ENCODE measurements at places on chromosomes 6 and 20.

DNA sequence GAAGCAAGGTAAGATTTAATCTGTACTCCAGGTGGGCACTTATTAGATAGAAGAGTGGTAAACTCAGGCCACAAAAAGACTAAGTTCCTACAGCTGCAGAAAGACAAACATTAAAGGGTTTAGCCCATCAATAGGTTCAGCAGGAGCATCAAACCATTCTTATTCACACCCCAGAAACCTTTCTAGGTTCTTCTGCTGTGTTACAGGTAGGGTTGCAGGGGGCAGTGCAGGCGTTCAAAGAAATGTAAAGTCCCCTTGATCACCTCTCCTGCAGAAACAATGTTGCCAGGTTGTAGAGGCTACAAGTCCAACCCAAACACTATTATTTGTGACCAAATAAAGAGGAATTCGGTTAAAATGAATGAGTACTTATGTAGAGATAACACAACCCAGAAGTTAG lies 31.8 kb downstream of the PHACTR1 start:
- DNase-seq = no peak

GRCh38 chr6:167711211-167711610 lies 115.5 kb upstream of the AFDN start:
- no peak for DNase-seq

- peak; percentile 16 for DNase-seq
Measured at GRCh38 chr6:113185299-113185698, 671.8 kb upstream of the MARCKS start.

DNA sequence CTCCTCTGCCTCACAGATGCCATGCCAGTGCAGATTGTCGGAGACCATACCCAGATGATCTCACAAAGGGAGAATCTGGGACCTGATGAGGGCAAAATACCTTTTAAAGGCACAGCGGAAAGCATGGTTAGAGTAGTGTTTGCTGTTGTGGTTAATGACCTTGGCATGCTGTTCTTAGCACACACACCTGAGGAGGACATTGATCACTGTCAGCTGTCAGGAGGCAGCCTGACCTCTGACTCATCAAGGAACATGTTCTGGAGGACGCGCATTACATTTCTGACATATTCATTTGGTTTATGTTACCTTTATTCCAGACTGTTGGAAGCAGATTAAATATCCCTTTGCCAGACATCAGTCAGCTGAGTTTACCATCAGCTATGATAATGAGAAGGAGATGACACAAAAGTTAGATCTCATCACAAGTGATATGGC lies 57.1 kb downstream of the GOPC start:
- DNase-seq = no peak

DNA sequence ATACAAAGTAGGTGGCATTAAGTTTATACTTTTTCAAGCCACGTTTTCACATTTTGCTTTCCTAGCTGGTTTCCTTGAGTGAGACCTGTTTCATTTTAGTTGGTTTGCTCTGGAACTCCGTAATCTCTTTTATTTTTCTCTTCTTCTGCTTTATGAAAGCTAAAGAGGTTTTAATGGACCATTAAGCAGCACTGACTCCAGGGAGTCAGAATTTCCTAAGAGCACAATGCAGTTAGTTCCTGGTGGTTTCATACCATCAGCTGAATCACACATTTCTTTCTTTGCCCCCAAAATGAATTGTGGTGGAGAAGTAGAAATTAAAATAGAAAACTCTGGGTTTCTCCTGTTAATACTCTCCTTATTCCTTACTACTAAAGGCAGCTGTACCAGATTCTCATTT lies 3.4 kb downstream of the OPN5 start:
- DNase-seq = no peak

GRCh38 chr20:11457488-11457887 lies 460.2 kb upstream of the BTBD3 start:
- DNase-seq = no peak

- no peak for DNase-seq
Measured at GRCh38 chr6:43308101-43308989, at the start of gene CRIP3. TSS of gene CRIP3 (minus strand) at chr6:43308826. CDS start at chr6:43308792, 34 bp downstream.

DNA sequence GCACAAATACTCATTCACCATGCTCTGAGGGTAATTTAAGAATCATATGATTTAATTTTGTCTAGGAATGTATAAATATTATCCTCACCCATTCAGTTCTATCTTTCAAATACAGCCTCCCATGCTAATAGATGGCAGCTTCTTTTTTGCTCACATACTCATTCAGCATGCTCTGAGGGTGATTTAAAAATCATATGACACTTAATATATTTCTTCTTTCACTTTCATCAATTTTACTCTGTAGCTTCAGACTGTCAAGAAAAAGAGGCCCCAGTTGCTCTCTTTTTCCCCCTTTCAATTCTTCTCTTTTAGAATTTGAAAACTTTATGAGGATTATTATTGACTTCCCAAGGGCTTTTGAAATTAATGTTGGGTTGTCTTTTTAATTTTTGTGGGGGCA lies 161.7 kb upstream of the LAMP5 start:
- DNase-seq = no peak

DNA sequence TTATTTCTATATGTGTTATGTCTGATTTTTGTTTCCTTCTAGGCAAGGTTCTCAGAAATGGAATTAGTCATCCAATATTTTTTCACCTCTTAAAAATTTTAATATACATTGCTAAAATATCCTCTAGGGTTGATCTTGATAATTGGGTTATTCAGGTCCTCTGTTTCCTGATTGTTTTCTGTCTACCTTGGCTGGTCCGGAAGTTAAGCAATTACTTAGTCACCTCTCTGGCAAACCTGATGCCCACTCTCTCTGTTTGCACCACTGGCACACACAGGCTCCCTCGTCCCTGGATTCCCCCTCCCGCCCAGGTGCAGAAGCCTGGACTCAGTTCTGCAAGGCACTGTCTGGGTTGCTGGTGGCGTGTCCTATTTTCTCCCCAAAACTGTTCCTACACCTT lies 27.7 kb downstream of the CST9L start:
- DNase-seq = no peak

GRCh38 chr20:34373445-34373844 lies 10.4 kb downstream of the ITCH start:
- no peak for DNase-seq

DNA sequence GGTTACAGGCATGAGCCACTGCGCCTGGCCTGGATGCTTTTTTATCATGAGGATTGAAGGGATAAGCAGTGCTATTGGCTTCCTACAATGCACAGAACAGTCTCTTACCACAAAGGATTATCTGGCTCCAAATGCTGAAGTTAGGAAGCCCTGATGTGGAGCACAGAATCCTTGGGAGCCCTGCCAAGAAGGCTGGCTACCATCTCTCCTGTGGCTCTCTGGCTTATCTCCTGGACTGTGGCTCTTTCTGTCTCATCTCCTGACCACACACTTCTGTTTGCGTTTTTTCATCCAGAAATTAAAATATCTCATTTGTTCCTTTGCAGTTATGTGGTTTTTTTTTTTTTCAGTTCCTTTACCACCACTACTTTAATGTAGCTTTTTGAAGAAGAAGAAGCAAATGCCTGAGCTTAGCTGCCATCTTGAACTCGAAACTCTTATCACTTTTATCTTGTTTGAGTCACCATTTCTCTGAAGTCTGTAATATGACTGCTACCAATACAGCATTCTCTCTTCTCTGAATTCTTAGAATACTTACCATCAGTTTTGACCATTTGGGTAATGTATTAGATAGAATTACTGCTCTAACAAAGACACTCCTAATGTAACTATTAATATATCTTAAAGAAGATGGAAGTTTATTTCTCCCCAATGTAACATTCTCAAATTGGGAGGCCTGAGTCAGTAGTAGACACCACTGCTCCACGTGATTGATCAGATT lies 1044.7 kb downstream of the KIF16B start:
- no peak for DNase-seq

- DNase-seq = no peak
Measured at GRCh38 chr6:55494411-55494810, 84.6 kb downstream of the HMGCLL1 start.

- no peak for DNase-seq
Measured at GRCh38 chr20:7113577-7114466, 346.3 kb downstream of the BMP2 start.

GRCh38 chr20:37758332-37758731 lies 64.5 kb downstream of the CTNNBL1 start:
- no peak for DNase-seq

DNA sequence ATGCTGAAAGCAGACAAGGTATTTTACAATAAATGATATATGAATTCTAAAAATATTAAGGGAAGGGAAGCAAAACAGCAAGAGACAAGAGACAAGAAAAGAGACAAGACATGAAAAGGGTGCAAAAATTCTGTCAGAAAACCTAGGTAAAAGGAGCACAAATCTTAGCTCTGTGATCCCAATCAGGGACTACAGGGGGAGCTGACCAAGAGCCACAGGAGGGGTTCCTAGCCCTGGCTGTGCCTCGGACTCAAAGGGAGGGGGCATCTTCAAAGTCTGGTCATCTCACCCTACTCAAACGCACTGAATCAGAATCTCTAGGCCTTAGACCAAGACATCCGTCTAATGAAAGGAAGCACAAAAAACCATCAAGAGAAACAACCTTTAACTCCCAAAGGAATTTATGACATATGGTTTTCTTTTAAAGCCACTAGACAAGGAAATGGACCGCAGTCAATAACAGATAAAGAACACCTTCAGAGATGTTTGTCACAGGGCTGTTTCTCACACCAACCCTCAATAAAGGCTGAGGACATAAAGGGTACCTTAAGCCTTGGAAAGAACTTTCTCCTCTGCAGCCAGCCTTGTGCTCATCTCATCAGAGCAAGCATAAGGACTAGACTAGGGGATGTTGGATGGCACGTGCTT lies 130.4 kb upstream of the CDYL start:
- no peak for DNase-seq

DNA sequence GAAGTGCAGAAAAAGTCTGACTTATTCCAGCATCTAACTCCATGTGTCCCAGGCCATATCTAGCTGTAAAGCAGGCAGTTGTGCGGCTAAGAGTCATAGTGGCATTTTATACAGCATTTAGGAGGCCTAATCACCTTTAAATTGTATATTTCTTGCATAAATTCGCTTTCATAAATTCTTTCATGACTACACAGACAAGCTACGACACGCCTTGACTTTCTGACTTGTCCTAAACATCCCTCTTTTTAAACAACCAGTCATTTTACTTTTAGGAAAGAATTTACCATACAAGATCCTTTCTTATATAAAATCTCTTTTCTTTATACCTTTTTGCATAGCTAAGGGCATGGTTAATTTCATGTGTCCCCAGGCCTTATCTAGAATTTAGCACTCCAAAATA lies 81.7 kb upstream of the THBS2 start:
- DNase-seq = no peak

DNA sequence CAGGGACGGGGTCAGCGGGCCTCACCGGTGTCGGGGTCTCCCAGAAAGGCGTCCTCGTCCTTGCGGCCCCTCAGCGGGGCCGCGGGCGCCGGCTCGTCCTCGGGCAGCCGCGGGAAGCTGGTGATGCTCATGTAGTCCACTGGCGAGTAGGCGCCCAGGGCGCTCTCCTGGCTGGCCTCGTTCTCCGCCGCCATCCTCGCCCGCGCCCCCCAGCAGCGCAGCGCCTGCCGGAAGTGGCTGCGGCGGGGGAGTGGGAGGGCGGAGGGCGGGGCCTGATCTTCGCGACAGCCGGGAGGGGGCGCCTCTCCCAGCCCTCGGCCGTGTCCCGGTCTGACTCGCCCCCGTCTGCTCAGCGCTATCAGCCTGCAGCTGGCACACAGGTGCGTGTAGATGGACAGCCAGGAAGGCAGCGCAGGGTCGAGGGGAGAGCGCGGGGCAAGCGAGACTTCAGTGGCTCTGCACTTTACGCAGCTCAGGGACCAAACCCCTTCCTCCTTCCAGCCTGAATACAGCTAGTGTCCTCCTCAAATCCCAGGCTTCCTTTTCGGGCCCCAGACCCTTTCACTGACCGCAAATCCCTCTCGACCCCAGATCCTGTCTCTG lies at the start of gene GGT7:
TSS of gene GGT7 (minus strand) at position 235 of the 603 bp plus-strand sequence. CDS start at position 194, 41 bp downstream.
- DNase-seq = peak; percentile 26

GRCh38 chr6:45955597-45955996 lies 60.1 kb downstream of the CLIC5 start:
- DNase-seq = no peak

DNA sequence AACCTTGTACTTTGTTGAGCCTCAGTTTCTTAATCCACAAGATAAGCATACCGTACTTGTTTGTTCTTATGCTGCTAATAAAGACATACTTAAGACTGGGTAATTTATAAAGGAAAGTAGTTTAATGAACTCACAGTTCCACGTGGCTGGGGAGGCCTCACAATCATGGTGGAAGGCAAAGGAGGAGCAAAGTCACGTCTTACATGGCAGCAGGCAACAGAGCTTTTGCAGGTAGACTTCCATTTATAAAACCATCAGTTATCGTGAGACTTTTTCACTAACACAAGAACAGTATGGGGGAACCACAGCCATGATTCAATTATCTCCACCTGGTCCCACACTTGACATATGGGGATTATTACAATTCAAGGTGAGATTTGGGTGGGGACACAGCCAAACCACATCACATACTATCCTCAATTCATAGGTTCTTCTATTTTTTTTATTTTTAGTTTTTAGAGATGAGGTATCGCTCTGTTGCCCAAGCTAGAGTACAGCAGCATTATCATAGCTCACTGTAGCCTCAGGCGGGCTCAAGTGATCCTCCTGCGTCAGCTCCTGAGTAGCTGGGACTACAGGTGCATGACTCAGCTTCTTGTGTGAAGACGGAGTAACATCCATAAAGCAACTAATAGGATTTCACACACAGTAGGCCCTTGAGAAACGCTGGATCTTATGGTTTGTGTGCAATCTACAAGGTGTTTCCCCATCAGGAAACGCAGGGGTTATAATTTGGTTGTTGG lies 76.7 kb upstream of the IYD start:
- DNase-seq = no peak

- DNase-seq = no peak
Measured at GRCh38 chr6:87586371-87587077, 3.3 kb downstream of the RARS2 start.

DNA sequence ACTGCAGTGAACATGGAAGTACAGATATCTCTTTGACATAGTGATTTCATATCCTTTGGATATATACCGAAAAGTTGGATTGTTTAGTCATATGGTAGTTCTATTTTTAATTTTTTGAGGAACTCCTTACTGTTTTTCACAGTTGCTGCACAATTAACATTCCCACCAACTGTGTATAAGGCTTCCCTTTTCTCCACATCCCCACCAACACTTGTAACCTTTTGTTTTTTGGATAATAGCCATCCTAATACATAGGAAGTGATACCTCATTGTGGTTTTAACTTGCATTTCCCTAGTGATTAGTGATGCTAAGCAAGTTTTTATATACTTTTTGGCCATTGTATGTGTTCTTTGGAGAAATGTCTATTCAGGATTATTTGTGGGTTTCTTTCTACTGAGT lies 45.1 kb upstream of the TENT5A start:
- no peak for DNase-seq

- DNase-seq = no peak
Measured at GRCh38 chr6:148432462-148433195, 90.0 kb downstream of the SASH1 start.

GRCh38 chr6:25295651-25296050 lies 16.5 kb downstream of the CARMIL1 start:
- DNase-seq = no peak

GRCh38 chr6:15516923-15517560 lies 145.8 kb downstream of the DTNBP1 start:
- DNase-seq = no peak

- no peak for DNase-seq
Measured at GRCh38 chr6:53795340-53795701, 516 bp downstream of the LRRC1 start.

All from AG04450 (cell line).